ENCODE measurements at places on chromosomes 6 and 20. TPM values are rescaled to one million over a fixed set of nuclear protein-coding genes. Genes with fewer than 3 reads are reported as not detected.

DNA sequence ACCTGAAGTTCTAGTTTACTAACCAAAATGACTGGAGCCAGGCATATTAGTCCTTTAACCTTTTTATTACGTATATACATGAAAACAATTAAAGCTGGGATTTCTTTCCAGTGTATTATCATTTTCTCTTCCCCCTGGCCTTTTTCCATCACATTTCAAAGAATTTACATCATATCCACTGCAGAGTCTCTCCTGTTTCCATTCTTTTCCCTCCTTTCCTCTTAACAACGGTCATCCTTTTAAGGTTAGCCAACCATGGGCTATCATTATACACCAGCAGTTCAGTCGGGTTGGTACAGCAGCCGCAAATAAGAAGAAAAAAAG is 104.6 kb downstream of the TFAP2A start:
- no peak for DNase-seq

- DNase-seq = no peak
These were observed 721.4 kb upstream of the FLRT3 start for GRCh38 chr20:15058841-15059240.

DNA sequence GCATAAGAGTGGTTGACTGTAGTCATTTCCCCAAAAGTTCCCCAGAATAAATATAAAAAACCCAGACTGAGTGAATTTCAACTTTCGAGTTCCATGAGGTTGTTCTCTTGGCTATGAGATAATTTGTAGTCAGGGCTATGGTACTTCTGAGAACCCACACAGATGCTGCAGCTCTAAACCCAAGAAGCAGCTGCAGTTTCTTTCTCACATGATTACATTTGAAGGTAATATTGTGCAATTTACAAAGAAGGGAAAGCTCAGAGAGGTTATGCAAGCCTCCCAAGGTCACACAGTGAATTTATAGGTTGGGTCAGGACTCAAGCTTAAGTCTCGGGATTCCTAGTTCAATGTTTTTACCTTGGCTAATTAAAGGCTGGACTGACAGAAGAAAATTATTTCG is 29.7 kb upstream of the CD93 start:
- DNase-seq = no peak

- DNase-seq = no peak
These were observed at the start of gene MYCT1 for GRCh38 chr6:152697634-152698033. TSS of gene MYCT1 (plus strand) at chr6:152697897. CDS start at chr6:152697903, 6 bp downstream.

Gene NKAIN4
- polyA plus RNA-seq = not detected

Measured in right cardiac atrium (tissue), 5 donors.